ENCODE measurements at places on chromosomes 16 and 17. TPM values are rescaled to one million over a fixed set of nuclear protein-coding genes. Genes with fewer than 3 reads are reported as not detected.

OR2C1 gene
- 0.49 TPM for total RNA-seq

CDH13 gene
- total RNA-seq: 23.1 TPM

PPP1R9B gene
- 52.1 TPM for total RNA-seq

CDYL2 gene
- total RNA-seq: 7.6 TPM
